ENCODE measurements at places on chromosomes 1 and 21.

DNA sequence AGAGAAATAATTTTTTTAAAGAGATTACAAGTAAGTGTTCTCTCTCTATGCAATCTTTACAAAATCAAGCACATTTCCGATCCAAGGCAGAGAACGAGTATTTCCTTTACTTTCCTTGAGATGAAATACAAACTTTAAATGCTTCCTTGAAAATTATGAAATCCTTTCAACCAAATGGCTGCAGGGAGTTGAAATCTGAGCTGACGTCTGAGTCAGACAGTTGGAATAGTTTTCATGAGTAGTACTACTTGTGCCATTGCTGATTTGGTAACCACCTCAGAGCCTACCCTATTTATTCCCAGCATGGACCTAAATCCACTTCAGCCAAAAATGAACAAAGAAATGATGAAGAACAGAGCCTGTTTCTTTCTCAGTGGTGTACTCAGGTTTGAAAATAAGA, 183.6 kb downstream of the GIPC2 start:
- no peak for DNase-seq

DNA sequence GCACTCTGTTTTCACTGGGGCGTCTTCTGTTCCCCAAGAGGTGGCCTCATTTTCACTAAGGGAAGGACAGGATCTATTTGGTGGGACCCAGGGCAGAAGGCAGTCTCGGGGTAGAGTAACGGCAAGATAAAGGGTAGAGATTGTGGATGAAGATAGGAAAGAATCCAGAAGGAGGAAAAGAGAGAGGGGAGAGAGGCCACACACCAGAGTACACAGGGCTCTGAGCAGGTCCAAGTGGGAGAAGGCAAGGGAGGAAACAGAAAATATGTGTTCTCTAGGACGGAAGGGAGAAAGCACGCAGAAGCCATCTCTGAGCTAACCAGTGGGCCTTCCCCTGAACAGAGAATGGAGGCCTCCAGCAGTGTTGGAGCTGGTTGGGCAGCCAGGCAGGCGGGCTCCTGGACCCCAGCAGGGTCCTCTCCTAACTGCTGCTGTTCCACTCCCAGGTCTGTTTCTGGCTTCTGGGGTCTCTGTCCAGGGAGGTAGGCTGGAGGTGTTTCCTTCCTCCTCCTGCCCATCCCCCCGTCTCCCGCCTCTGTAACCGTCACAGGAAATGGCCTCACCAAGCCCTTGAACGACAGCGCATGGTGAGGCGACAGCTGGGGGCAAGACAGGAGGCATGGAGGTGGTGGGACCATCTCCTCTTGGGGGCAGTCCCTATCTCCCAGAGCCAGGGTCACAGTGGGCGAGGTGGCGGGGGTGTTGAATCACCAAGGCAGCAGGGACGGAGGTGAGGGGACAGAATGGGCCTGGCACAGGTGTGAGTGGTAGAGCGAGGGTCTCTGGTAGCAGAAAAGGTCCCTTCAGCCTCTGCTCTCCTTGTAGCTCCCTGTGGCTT, 649 bp downstream of the PTPN7 start:
- no peak for DNase-seq

- DNase-seq, result no peak
These were observed 160.5 kb downstream of the LRRC40 start for GRCh38 chr1:70044832-70045231.

- DNase-seq, result no peak
These were observed 159.7 kb downstream of the DISP1 start for GRCh38 chr1:222974496-222974895.

GRCh38 chr1:234845097-234845660, 235.2 kb upstream of the IRF2BP2 start:
- no peak for DNase-seq

DNA sequence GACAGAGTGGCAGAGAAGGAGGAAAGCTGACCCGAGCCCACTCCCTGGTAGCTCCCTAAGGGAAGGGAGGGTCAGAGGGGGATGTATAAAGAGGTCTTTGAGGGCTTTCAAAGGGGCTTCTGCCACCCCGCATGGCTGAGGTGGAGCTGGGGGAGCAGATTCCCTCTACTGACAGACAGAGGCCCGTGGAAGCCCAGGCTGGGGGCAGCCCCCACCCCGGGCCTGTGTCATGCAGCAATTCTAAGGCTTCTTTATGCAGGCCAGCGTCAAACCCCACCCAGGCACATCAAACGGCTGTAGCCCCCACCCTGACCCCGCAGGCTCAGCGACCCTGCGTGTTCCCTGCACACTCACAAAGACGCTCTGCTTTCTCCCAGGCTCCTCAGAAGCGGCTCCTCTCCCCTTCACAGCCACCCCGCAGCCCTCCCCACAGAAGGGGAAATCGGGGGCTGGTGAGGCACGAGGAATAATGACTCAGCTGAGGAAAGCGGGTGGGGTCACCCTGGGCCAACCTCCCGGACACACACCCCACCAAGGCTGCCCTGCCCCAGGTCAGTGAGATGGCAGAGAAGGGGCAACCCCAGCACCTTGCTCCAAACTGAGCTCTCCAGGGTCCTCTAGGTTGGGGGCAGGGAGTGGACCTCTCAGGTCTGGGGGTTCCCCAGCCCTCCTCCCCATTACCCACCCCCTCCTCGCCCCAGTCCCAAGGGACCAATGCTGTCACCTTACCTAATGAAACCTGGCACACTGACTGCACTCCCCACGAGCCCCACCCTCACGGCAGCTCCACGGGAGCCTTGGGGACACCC, 10.8 kb downstream of the SLC45A3 start:
- DNase-seq, result no peak

All from left lobe of liver (tissue), 2 donors.